ENCODE measurements at places on chromosomes 11 and 22.
A peak's percentile ranks its signal among the peaks of the same experiment; 100 is the strongest.

DNA sequence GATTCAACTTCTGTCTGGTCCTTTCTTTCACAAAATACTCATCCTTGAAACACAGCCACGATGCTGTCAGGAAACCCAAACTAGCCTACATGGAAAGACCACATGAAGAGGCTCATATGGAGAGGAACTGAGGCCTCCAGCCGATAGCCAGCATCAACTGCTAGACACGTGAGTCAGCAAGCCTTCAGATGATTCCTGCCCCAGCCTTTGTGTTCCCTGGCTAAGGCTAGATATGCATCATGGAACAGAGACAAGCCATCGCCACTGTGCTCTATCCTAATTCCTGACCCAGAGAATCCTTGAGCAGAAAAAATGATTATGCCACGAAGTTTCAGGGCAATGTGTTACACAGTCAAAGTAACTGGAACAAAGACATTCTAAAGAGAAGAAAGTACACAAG is 75.5 kb downstream of the ENTHD1 start:
- DNase-seq, result no peak

GRCh38 chr11:68551223-68551622 is 90.7 kb downstream of the PPP6R3 start:
- no peak for DNase-seq

- peak; percentile 36 for DNase-seq
These were observed at the start of gene PLAAT3 for GRCh38 chr11:63614136-63614671. Gene PLAAT3 (minus strand): TSS chr11:63614433. CDS start chr11:63614014, 419 bp downstream.

GRCh38 chr11:57288771-57289579 is 35.8 kb downstream of the TNKS1BP1 start:
- DNase-seq, result no peak

- no peak for DNase-seq
These were observed 93.2 kb downstream of the FAR1 start for GRCh38 chr11:13761716-13762115.

DNA sequence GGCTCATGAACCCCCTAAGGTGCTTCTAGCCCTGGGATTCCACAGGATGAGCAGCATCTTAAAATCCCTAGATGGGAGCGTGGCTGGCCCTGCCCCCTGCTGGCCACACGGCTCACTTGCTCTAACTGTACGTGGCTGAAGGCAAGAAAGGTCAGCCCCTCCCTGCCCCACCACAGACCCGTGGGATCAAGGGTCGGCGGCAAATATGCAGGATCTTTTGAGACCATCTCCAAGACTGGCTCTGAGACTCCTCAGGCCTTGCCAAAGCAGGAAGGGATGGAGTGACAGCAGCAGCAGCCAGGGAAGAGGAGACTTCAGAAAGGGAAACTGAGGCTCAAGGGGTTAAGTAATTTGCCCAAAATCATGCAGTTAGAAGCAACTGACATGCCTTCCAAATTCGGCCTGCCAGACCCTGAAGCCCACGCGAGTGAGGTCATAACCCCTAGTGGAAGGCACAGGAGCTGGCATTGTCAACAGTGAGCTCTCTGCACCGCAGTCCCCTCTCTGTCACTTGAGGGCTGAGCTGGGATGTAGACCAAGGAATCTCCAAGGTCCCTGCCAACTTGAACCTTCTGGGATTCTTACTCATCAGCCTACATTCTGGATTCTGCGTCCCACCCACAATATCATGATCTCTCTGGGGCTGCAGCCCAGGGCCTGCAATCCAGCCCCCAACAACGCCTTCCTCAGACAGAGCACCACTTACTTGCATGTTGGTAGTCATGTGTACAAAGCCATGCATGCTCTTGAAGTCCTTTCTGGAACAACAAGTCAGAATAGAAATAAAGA is 31.4 kb downstream of the CREB3L1 start:
- DNase-seq, result peak; percentile 62

DNA sequence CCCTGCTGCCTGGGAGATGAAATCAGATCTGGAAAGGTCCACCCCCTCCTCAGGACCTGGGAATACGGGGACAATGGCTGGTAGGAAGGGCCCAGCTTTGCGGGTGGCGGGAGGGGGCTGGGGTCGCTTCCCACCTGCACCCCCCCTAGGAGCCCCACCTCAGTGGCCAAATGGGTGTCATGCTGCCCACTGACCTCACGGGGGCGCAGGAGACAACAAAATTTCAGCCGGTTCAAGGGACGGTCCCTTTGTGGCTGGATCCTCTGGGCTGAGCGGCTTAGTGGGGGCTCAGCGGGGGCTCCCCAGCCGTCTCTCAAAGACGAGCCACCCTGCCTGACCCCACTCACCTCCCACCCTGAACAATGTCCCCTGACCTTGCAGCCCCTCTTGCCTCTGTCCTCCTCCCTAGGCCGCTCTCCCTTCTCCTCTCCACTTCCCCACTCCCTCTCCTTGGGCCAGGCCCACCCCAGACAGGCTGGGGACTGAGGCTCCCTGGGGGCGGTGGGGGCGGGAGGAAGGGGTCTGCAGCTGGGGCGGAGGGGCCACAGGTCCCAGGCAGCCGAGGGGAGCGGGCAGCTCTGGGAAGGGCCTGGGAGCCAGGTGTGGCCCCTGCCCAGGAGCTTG is 39.3 kb upstream of the H19 start:
- DNase-seq, result no peak

DNA sequence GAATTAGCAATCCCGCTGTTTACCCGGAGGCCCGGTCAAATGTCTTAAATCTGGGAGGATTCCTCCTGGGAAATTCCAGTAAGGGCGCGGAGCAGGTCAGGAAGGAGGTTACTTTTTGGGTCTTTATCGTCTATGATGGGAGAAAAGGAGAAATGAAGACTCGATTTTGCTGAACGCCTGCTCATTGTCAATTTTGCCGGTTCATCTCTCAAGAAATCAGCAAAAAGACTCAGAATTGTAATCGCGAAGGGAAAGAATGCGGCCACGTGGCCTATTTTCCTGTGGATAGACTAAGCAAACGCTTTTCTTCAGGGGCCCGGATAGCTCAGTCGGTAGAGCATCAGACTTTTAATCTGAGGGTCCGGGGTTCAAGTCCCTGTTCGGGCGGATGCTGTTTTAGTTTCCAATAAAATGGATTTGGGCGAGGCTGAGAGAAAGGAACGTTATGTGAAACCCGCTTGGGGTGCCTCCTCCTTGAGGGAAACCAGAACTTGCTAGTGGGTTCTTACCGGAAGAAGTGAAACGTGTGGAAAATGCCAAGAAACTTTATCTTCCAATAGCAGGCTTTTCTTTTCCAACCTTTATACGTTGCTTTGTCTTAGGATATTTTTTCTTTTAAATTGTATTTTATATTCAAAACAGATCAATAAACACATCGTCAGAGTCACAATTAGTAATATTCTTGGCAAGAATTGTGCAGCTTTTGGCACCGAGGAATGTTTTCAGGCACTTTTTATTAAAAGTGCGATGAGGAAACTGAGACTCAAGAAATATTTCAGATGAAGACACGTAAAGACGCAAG is 45.0 kb downstream of the OR4D9 start:
- peak; percentile 45 for DNase-seq

DNA sequence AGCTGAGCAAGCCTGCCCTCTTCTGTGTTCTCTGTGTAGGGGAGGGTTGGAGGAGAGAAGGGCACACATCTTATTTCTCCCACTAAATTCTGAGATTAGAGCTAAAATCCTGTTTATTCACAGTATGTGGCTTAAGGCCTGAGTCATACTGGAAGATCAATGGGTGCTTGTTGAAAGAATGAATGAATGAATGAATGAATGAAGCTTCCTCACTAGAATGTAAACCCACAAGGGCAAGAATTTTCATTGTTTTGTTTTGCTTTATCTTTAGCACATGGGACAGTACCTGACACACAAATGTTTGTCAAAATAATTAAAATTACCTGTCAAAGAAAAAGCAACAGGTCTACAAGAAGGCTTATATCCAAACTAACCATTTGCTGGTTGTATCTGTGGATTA is 50.6 kb upstream of the PAK1 start:
- no peak for DNase-seq

GRCh38 chr22:24133187-24133965 is 47.9 kb upstream of the SUSD2 start:
- DNase-seq, result no peak

DNA sequence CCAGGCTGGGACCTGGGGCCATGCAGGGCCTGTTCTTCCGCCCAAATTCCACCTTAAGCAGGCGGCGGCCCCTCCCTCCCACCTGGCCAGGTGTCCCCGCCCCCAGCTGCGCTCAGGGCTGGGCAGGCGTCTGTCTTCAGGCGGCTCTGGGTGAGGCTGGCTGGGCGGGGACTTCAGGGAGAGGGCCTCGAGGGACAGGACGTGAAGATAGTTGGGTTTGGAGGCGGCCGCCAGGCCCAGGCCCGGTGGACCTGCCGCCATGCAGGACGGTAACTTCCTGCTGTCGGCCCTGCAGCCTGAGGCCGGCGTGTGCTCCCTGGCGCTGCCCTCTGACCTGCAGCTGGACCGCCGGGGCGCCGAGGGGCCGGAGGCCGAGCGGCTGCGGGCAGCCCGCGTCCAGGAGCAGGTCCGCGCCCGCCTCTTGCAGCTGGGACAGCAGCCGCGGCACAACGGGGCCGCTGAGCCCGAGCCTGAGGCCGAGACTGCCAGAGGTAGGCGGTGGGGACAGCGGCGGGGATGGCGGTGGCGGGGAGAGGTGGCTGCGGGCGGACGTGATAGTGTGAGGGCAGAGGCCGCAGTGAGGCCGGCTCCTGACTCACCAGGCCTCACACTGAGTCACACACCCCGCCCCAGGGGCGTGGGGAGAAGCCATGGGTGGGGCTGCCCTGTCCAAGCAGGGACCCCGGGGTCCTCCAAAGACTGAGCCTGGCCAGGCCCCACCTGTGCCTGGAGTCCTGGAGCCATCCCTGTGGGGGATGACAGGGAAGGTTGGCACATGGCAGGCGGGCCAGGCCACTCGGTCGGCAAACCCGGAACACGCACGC is at the start of gene PKP3:
Gene PKP3 (plus strand): TSS at position 176 of the 824 bp plus-strand sequence. CDS start 84 bp downstream, at position 260.
- no peak for DNase-seq

DNA sequence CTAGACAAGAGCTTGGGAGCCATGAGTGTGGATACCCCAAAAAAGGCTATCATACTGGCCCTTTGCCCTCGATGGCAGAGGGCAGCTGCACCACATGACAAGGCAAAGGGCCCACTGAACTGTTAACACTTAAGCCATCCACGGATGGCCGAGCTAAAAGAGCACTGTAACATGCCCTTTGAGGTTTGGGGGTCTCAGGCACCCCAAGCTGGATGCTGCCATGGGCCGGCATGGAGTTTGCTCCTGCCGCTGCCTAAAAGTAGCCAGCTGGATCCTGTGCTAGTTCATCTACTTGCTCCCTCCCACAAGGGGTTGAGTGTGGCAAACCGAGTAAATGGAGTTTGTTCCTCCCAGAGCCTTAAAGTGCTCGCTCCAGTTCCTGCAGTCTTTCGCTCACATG is 383.2 kb upstream of the LRRC4C start:
- DNase-seq, result no peak

GRCh38 chr11:86511086-86511551 is 136.4 kb downstream of the CCDC81 start:
- no peak for DNase-seq

GRCh38 chr11:101866619-101867491 is 48.0 kb upstream of the CEP126 start:
- no peak for DNase-seq

GRCh38 chr11:107217444-107217843 is 199.2 kb upstream of the GUCY1A2 start:
- DNase-seq, result no peak

GRCh38 chr11:134313379-134313778 is 18.4 kb upstream of the GLB1L2 start:
- DNase-seq, result no peak

DNA sequence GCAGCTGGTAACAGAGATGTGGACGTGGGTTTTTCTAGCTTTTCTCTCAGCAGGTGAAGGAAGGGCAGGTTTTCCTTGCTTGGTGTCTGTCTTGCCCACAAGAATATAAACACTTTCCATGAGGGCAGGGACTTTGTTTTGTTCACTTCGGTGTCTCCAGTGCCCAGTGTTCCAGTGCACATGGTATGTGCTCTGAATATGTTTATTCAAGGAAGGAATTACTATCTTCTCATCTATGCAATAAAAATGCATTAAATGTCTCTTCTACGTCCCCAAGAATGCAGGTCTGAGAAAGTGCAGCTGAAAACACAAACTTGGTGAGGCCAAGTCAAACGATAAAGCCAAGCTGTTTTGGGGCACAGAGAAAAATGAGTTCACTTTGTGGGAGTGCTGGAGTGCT is 56.3 kb upstream of the PLET1 start:
- DNase-seq, result no peak

- no peak for DNase-seq
These were observed 3.5 kb downstream of the HTR3B start for GRCh38 chr11:113908098-113908497.

DNA sequence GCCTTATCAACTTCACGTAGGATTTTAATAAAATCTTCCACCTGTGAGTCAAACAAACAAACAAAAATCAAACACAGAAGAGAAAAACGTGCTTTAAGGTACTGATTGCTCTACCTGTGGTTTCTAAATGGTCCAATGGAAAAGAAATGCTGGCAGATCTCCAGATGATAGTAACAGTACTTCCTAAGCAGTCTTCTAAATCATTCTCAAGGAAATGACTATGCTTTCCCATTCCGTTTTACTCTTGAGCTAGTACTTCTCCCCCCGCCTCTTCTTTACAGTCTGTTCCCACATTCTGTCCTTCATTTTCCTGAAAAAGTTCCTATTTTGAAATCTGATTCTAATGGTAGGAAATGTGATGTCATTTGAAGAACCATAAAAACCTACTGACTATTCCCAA is 25.4 kb downstream of the SAAL1 start:
- no peak for DNase-seq

DNA sequence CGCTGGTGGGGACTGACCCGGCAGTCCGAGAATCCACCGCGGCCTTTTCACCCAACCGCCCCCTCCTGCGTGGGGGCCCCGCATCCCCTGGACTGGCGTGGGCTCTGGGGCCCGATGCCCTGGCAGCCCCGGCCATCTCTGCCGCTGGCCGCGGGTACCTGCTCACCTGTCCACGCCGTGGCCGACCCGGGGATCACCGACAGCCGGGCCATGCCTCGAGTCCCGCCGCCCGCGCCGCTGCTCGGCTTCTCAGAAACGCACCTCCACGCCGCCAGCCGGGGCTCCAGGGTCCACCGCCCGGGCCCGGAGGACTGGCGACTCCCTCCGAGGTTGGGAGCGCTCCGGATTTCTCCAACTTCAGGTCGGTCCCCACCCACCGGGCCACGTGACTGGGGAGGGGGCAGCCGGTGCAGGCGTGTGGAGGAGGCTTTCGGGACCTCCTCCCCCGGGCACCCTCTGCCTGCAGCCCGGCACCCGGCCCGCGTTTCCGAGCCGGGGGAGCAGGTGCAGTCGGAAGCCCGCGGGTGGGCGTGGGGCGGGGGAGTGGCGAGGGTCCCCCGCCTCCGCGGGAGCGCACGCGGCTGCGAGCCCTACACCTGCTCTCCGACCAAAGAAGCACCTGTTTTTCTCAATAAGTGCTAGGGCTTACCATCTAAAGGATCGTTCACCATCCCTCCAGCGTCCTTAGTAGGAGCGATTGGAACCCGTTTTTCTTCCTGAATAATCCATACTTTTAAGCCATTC is 554 bp upstream of the NRIP3 start:
- peak; percentile 24 for DNase-seq

GRCh38 chr11:123798513-123799252 is 7.5 kb downstream of the OR6M1 start:
- DNase-seq, result no peak

GRCh38 chr11:23399995-23400394 is 539.7 kb upstream of the CCDC179 start:
- no peak for DNase-seq

Measured in NCI-H1930 (cell line).